Activated naive CD4-positive, alpha-beta T cell treated with Interleukin-2 at 50 U/mL for 16 hours (primary cell): ENCODE measurements at places on chromosomes 2 and 18.

DNA sequence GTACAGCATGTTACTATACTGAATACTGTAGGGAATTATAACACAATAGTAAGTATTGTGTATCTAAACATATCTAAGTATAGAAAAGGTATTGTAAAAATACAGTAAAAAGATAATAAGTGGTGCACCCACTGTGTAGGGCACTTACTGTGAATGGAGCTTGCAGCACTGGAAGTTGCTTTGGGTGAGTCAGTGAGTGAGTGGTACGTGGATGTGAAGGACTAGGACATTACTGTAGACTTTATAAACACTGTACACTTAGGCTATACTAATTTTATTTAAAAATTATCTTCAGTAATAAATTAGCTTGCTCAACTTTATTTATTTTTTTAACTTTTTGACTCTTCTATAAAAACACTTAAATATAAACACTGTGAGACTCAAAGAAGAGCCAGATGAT lies 82.6 kb downstream of the MTA3 start:
- DNase-seq, result no peak

- DNase-seq, result no peak
Observed at GRCh38 chr2:200125444-200126284, 170.3 kb downstream of the MAIP1 start.

GRCh38 chr2:110816404-110817365 lies 84.3 kb downstream of the ACOXL start:
- no peak for DNase-seq

GRCh38 chr2:207938886-207939285 lies 86.4 kb downstream of the PLEKHM3 start:
- DNase-seq, result no peak

GRCh38 chr2:43946685-43947084 lies 49.1 kb downstream of the LRPPRC start:
- DNase-seq, result no peak

DNA sequence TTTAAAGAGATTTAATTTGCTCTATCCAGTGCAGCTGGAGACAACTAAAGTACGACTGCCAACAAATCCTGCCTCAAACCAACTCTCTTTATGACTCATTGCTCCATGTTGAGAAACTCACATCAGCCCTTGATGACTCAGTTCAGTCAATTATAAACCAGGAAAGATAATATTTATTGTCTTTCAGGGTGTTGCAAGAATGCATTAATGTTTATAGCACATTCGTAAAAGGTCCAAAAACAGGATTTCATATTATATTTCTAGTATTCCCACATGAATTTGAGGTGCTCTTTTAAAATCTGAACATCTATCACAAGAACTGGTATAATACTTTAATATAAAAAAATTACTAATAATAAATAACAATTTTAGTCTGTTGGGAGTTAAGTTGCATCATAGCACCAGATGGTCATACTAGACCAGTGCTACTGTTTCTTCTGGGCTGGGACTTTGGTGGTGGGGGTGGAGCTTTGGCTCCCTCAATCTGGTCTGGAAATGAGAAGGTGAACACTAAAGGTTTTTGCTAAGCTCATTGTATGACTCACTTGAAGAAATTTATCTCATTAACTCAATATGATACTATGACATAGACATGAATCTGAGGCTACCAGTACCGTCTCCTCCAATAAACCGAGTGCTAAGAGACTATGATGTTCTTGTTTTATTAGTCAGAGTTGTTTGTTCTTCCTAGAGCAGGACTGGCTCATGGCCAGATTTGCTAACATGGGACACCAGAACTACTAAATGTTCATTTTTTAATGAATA lies 26.6 kb upstream of the MAP3K20 start:
- DNase-seq, result peak; percentile 39

- no peak for DNase-seq
Observed at GRCh38 chr2:232104076-232104646, 142.6 kb downstream of the DIS3L2 start.

- DNase-seq, result no peak
Observed at GRCh38 chr2:16252251-16252650, 311.9 kb downstream of the MYCN start.

DNA sequence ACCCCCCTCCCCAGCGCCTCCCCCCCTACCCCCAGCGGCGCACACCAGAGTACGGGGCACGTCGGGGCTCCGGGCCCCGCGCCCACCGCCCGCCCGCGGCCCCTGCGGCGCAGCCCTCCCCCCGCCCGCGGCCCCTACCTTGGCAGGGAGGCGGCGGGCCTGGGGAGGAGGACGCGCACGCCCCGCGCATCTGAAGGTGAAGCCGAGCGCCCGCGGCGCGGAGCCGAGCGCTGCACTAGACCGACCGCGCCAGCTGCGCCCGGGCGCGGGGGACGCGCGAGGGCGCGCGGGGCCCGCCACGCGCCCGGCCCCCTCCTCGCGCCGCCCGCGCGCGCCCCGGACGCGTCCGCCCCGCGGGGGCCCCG lies at the start of gene ZNF516:
Gene ZNF516 (minus strand): TSS at position 237 of the 365 bp plus-strand sequence. CDS start 52,188 bp downstream, outside the sequence.
- peak; percentile 11 for DNase-seq

DNA sequence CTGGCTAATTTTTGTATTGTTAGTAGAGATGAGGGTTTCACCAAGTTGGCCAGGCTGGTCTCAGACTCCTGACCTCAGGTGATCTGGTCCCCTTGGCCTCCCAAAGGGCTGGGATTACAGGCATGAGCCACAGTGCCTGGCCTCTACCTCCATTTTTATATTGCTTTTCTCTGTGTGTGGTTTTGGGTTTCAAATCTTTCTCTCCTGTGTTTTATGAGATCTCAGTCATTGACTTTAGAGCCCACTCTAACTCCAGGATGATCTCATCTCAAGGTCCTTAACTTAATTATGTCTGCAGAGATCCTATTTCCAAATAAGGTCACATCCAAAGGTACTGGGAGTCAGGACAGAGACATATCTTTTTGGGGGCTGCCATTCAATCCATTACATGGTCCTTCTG lies 24.7 kb downstream of the ARL4C start:
- no peak for DNase-seq

- peak; percentile 51 for DNase-seq
Observed at GRCh38 chr2:119174216-119174992, 15.9 kb upstream of the C1QL2 start.

- DNase-seq, result no peak
Observed at GRCh38 chr2:127887776-127888130, 2.0 kb upstream of the AMMECR1L start.

GRCh38 chr2:108125581-108125980 lies 114.2 kb upstream of the SULT1C3 start:
- DNase-seq, result no peak

DNA sequence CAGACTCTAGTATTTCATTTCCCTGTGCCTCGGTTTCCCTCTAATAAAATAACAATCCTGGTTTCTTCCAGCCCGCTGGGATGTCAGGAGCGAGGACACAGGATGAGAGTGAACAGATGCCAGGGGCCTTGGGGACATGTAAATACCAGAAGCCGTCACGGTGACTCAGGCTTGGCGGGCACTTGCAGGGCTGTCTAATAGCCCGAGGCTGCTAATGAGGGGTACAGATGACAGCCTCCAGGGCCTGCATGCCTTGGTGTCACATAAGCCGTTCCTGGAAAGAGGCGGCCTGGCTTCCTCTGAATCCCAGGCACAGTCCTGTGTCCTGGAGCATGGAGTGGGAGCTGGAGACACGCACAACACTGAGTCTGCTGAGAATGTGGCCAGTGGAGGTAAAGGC lies 28.2 kb downstream of the HS1BP3 start:
- no peak for DNase-seq

DNA sequence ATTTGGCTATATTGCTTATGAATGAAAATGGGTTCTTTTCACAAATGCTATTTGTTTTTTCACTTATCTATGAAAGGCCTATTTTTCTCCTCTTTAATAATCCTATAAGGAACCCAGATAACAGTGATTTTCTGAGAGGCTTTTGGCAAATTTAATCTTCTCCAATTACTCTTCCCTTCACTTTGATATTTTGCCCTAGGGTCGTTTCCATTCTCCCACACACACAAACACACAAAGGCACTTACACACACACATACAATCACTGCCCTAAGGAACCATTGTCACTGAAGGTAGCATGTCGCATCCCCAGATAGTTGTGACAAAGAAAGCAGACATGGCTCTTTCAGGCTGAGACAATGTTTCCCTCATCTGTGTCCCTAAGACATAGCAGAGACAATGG lies 170.1 kb upstream of the PGAP1 start:
- no peak for DNase-seq

- no peak for DNase-seq
Observed at GRCh38 chr18:30583768-30584167, 458.8 kb downstream of the DSC3 start.
